ENCODE measurements at places on chromosomes 13 and 19.

- DNase-seq = no peak
Measured at GRCh38 chr19:17347877-17348276, 10.5 kb downstream of the GTPBP3 start.

- DNase-seq = no peak
Measured at GRCh38 chr13:52130641-52131040, 1.8 kb upstream of the NEK5 start.

- DNase-seq = peak; percentile 44
Measured at GRCh38 chr19:2888731-2889224, 11.9 kb upstream of the ZNF57 start.

GRCh38 chr13:91078093-91078679 lies 269.3 kb upstream of the MIR17HG start:
- DNase-seq = no peak

DNA sequence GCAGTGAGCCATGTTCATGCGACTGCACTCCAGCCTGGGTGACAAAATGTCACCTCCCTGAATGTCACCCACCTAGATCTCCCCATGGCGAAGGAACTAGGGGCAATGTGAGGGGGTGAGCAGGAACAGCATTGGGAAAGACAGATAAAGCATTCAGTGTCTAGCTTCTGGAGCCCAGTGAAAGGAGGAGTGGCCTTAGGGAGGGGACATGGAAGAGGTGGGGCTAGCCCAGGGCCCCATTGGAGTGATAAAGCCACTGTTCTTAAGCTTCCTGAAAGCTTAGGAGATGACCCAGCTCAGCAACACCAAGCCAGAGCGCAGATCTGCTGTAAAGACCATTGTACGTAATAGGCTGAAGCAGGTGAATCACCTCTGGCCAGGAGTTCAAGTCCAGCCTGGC lies 13.0 kb upstream of the KCNN1 start:
- DNase-seq = no peak

GRCh38 chr13:65917731-65918130 lies 1312.4 kb downstream of the PCDH9 start:
- DNase-seq = no peak

DNA sequence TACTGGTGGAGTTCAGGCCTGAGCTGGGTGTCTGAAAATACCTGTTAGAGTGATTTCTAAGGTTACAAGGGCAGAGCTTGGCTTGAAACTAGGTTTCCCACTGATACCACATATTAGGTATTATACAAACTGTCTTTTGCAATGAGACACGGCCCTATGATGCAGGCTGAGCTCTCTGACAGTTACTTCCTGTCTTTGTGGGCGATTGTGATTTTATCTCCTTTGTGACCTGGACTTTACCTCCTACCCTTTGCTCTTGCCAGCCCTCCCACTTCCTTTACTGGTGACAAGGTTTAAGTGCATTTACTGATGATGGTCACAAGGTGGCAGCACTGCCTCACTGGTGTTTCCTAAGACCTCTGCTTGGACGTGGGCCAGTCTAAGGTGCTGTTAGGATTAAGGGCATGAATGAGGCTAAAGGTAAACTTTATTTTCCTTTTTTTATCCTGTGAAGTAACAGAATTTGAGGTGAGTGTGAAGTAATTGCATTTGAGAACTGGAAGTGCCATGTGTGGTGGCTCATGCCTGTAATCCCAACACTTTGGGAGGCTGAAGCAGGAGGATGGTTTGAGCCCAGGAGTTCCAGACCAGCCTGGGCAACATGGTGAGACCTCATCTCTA lies 7.7 kb upstream of the CXCL17 start:
- DNase-seq = peak; percentile 36

GRCh38 chr13:78600280-78600883 lies 3.0 kb downstream of the POU4F1 start:
- no peak for DNase-seq

GRCh38 chr19:52244021-52244420 lies 25.4 kb upstream of the ZNF766 start:
- no peak for DNase-seq

GRCh38 chr19:30679153-30679702 lies 307.0 kb downstream of the ZNF536 start:
- DNase-seq = no peak

GRCh38 chr13:97464561-97464960 lies 30.6 kb downstream of the RAP2A start:
- DNase-seq = no peak
